Kidney tubule cell (primary cell): ENCODE measurements at places on chromosomes 7 and 10.

- DNase-seq = peak; percentile 45
Observed at GRCh38 chr10:90859321-90859751, 1.5 kb upstream of the HTR7 start.

- DNase-seq = no peak
Observed at GRCh38 chr7:28841766-28842165, 116.4 kb downstream of the TRIL start.

DNA sequence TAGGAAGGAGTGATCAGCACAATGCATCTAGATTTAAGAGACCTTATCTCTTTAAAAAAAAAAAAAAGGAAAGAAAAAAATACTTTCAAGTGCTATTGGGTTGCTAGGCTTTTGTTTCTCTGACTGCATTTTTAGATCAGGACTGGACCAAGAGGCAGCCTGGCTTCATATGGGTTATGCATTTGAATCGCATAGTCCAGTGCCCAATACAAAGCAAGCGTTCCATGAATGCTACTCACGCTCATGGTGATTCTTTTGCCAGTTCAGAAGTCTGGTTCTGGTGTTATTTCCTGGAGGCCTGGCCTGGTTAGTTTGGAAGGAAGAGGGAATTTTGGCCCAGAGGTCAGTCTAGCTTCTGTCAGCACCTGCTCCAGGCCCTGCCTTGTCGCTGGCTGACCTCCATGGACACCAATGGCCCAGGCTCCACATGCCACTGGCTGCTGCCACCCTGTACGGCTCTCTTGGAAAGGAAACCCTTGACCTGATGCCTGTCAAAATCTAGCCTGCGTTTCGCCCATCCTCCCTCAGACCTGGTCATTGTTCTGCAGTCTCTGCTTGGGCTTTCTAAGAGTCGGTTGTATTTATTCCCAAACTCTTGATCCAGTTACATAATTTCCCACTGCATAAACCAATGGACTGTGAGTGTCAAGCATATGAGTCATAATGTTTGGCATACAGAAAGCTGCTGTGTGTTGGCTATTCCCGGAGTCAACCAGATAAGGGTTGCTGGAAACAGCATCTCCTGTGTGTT, 74.3 kb upstream of the MKX start:
- peak; percentile 39 for DNase-seq

DNA sequence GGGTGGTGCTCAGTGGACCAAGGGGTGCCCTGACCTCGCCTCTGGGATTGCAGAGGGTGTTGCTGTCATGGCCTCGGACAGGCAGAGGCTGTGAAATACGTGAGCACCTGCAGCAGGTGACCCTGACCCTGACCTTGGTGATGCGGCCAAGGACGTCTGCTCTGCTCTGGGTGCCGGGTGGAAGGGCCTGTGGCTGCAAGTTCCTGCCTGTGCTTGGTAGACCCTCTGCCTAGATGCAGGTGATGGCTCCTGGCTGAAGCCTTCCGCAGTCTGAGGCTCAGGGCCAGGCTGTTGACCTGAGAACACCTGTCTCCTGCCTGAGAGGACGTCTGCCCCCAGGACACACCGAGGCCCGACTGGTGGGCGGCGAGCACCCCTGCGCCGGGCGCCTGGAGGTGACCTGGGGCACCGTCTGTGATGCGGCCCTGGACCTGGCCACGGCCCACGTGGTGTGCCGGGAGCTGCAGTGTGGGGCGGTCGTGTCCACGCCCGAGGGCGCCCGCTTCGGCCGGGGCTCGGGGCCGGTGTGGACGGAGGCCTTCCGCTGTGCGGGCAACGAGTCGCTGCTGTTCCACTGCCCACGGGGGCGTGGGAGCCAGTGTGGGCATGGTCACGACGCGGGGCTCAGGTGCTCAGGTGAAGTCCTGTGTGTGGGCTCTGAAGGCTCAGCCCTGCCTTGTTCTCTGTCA, 4.4 kb downstream of the SCART1 start:
- no peak for DNase-seq

DNA sequence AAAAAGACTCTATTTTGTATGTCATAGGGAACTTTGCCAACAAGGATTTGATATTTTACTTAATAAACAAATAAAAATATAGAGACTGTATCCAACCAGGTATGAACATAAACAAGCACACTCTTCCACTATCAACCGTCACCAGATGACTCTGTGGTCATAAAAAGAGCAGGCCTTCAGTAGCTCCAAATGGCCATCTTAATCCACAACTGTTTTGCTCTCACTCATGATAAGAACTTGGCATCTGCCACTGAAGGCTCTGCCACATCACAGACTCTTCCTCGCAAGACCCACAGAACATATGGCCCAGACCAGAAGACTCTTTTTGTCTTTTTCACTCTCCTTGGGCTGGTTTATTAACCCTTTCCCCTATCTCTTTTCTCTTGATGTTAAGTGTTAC, 98.7 kb upstream of the POM121L12 start:
- no peak for DNase-seq

- no peak for DNase-seq
Observed at GRCh38 chr10:19638896-19639233, 177.4 kb upstream of the PLXDC2 start.

- DNase-seq = no peak
Observed at GRCh38 chr10:51599647-51600046, 99.7 kb downstream of the CSTF2T start.

- DNase-seq = no peak
Observed at GRCh38 chr10:9743639-9744038, 1274.0 kb upstream of the CELF2 start.

DNA sequence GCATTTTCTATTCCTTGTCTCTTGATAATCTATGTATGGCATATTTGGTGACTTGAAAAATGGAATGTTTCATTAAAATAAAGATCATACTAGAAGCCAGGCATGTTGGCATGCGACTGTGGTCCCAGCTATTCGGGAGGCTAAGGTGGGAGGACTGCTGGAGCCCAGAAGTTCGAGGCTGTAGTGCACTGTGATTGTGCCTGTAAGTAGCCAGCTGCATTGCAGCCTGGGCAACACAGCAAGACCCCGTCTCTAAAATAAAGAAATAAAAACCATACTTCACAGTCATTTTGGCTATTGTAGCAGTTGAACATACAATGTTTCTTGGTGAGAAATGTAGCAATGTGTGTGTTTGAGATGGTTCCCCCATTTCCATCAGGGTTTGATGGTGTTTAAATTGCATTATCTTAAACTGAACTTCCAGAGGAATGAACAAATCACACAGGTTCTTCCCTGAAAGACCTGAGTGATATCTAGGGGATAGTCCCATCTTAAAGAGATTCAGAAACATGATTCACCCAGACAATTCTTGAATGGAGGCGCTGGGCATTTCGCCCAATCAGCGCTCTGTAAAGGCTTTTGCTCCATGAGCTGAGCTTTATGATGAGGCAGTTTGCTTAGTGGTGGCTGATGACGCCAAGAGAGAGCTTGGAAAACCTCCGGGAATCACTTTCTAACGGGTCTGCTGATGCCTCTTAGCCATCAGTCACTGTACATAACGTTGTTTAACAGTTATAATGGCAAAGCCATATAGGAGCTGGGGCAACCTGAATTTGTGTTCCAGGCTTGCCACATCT, 19.4 kb upstream of the BTBD16 start:
- DNase-seq = no peak

DNA sequence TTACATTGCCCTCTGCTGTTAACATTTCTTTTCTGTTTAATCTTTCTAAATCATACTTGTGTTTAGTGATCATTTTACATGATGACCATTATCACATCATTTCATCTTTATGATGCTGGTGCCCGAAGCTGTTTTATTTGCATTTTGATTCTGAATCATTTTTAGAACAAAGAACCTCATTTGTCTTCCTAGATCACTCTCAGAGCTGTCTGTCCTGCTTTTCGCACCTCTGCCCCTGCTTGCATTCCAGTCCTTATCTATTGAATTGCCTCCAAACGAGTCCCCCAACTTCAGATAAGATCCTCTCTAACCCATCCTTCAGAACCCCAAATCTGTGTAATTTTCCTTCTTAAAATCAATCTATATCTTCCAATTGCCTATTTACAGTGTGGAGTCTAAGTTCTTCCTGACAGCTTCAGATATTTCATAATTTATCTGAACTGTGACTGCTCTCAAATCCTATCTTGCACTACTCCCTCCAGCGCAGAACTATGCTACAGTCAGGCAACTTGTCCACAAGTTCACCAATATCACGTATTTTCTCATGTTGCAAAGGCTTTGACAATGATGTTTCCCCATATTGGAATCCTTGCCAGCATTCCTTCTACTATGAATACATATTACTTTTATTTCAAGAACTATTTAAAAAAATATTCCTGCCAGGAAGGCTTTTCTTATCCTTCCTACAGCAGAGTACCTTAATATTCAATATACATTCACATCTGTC, 346.5 kb upstream of the CACNA2D1 start:
- no peak for DNase-seq

DNA sequence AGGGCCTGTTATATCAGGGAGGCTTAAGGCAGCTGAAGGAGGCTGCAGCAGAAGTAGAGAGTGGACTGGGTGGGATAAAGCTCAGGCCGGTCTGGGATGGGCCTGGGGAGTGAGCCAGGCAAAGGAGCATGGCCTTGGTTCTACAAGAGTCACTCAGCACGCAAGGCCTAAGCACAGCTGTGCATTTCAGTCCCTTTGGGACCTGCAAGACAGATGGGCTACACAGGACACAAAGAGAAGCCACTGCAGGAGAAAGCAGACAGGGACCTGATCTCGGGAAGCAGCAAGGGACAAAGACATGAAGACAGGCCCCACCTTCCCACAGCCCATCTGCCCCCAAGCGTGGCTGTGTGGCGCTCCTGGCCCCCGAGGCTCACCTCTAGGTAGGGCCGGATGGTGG, 29.4 kb downstream of the RRP12 start:
- no peak for DNase-seq

GRCh38 chr10:78470267-78471103, 436.8 kb downstream of the RPS24 start:
- DNase-seq = peak; percentile 73

GRCh38 chr7:81676105-81676811, 93.6 kb downstream of the HGF start:
- DNase-seq = no peak

- DNase-seq = peak; percentile 74
Observed at GRCh38 chr10:96017191-96017687, 26.1 kb upstream of the CCNJ start.

DNA sequence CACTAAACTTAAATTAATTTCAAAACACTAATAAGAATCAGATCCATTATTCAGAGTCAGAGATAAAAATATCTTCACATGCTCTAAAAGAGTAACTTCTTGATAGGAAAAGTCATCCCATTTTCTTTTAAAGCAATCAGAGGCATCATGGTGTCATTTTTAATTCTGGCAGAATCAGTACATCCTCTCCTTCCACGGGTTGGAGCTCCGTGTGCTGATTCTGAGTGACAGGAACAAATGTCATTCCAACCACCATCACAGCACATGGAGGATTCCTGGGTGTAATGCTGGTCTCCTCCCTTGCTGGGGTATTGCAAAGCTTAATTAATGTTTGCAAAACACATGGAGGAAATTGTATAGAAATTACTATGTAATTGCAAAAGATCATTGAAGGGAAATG, 114.5 kb upstream of the IMMP2L start:
- DNase-seq = no peak

DNA sequence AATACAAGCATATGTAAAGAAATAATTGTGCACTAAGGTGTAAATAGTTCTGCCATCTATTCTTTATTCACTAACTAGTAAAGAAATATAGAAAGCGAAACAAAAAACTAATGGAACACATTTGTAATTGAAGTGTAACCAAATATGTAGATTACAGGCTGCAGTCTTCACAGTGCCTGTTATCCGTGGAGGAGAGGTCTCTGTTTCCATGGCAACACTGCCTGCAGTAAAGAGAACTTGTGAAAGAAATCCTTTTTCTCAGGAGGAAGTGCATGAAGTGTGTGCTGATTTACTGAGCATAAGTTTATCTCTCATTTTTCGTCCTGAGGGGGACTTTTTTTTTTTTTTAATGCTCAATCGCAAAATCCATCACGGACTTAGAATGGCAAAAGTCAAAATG, 102.5 kb downstream of the APBB1IP start:
- no peak for DNase-seq

DNA sequence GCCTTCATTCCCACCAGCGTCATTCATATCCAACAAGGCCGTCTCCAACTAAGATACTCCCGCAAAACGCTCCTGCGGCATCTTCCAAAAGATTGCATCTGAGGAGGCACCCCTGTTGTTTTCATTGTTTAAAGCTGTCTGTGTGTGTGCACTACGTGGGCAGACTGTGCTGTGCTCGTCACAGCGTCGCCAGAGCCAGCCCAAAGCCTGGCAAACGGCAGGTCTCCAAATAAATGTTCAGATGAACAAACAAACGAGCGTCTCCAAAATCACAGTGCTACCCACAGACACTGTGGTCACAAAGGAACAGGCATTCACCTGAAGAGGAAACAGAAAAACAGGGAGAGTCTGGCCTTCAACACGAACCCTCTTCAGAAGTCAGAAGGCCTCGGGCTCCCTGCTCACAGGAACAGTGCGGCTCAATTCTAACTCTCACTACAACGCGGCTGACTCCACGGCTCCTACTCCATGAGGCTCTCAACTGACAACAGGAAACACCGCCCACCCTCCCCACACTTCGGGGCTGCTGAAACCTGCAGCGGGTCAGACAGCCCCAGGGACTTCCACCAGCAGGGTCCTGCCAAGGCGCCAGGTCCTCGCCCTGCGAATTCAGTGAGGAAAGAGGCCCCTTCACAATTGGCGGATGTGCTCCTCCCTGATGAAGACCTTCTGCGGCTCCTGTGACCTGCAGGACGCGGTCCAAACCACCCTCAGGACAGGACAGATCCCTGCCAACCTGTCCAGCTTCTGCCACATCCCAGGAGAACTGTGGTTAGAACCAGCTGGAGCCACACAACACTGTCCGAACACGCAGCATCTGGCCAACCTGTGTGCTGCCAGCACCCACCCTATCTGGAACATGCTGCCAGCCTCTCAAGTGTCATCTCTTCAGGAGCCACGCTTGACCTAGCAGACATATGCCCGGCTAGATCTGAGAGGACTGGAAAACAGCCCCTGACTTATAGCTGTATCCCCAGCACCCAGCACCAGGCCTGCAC, 36.1 kb downstream of the MAD1L1 start:
- DNase-seq = no peak

- DNase-seq = peak; percentile 30
Observed at GRCh38 chr7:22729180-22729825, 2.3 kb downstream of the IL6 start.

DNA sequence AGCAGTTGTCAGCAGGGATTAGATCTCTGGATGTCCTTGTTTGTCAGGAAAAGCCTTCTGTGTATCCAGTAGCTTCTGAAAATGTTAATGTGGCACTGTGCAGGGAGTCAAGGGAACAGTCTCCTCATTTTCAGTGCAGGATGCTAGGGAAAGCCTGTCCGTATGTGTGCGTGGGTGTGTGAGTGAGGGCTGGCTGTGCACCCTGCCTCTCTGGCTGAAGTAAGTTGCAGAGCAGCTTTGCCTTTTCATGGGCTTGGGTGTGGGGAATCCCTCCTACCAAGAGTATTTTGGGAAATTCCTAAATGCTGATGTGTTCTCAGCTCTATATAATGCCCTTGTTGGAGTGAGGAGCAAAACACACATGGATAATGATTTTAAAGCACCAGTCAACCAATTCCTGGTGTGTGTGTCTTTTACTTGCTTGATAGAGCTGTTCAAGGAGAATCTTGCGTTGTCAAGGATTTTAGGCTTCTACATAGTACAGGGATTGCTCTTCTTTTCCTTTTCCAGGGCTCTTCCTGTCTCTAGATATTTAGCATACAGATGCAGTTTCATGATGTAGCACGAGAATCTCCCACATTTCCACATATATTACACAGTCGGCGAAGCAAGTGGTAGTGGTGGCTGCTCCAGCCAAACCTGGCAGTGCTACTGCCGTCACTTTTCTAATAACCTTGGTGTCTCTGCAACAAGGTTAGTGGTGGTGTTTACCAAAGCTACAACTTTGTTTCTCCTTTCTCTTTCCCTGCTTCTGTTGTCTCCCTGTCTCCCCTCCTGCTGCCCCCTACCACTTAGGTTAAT, 92.8 kb downstream of the MCU start:
- peak; percentile 78 for DNase-seq
